ENCODE measurements at places on chromosomes 5 and 9.

DNA sequence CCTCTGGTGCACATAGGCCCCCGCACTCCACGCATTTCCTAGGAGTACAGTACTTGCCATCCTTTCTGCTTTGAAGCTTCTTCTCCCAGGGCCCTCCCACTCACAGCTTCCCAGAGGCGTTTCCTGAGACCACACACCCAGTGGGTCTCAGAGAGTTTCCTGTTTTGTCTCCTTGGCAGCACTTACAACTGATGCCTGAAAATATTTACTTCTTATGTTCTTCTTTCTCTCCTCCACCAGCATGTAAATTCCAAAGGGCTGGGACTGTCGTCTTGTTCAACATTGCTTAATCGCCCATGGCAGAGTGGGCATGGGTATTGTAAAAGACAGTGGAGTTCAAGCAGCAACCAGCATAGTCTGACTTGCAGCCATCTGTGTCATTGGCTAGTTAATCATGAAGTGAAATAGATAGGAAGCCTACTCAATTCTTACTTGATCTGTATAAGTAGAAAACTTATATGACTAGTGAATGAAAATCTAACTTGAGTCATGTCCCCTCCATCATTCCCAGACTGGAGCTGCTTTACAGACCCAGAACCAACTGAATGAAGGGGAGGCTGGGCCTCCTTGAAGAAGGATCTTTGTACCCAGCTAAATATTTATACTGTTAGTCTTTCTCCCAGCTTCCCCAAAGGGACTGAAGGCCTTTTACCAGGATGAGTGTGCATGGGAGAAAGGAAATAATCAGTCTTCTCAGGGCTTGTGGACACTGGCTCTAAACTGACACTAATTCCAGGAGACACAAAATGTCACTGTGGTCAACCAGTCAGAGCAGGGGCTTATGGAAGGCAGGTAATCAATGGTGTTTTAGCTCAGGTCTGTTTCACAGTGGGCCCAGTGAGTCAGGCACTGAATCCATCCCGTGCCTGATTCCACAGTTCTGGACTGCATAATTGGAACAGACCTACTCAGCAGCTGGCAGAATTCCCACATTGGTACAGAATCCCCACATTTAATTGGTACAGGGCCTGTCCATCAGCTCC lies 116.4 kb downstream of the SV2C start:
- no peak for DNase-seq

DNA sequence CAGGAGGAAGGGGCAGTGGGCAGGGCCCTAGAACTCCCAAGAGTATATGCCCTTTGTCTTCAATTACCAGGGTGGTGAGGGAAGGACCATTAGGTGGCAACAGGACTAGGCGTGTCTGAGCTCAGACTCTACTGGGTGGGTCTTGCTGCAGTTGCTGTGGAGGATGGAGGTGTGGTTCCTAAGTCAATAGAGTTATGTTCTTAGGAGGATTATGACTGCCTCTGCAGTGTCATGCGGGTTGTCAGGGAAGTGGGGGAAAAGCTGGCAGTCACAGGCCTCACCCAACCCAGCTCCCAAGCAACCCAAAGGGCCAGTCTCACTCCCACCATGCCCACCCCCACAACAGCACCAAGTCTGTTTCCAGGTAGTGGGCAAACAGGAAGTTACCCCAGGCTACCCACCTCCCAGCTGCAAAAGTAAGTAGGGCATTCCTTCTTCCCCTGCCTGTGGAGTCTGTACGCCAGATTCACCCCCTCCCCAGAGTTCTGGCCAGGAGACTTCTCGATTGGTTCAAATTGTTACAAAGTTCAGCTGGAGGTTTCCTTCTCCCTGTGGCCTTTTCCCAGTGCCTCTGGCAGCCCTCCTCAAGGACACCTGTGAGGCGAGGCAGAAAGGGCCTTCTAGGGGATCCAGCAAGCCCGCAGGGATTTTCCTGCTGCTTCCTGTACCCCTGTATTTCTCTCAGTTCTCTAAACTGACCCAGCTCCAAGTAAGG lies 145.3 kb downstream of the HINT1 start:
- DNase-seq: no peak

GRCh38 chr9:112132356-112132755 lies 42.7 kb downstream of the SUSD1 start:
- DNase-seq: no peak

DNA sequence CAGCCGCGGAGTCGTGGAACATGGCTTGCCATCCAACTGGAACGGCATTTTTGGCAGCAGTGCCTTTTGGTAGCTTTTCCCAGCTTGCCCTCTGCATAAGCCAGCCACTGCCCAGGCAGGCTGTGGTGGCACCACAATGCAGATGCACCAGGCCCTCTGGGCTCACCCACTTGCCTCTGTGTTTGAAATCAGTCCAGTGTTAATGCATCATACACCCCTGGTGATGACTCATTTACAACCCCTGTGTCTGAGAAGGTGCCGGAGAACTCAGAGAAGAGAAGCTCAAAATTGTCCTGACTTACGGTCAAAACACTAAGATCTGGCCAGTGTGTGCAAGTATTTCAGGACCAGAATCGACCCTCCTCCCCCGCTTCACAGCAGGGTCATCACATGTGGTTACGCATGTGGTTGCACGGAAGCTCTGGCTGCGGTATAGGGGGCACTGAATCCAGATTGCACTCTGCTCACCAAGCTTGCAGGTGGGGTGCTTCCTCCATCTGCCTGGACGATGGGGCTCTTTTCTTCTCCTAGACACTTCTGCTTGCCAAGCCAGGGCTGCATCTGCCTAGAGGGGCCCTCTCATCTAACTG lies 66.5 kb upstream of the SMIM15 start:
- DNase-seq: no peak

DNA sequence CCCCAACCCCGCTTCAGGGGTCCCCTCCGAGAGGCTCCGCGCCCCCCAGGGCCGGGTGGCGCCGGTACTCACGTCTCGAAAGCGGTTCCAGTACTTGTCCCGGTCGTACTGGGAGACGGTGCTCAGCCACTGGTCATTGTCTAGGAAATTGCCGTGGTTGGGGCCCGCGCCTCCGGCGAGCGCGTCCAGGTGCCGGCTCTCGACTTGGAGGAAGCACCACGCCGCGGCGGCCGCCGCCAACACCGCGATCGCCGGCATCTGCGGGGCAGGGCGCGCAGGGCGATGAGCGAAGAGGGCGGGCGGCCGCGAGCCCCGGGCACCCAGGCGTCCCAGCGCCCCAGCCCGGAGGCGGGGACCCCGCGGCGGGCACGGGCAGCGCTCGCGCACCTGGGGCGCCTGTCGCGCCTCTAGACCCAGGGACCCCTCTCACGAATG lies 808 bp downstream of the SPOCK1 start:
- no peak for DNase-seq

- no peak for DNase-seq
These were observed 287.9 kb downstream of the ZSWIM6 start for GRCh38 chr5:61619777-61620518.

- DNase-seq: no peak
These were observed 19.7 kb downstream of the CPEB4 start for GRCh38 chr5:173907686-173908371.

DNA sequence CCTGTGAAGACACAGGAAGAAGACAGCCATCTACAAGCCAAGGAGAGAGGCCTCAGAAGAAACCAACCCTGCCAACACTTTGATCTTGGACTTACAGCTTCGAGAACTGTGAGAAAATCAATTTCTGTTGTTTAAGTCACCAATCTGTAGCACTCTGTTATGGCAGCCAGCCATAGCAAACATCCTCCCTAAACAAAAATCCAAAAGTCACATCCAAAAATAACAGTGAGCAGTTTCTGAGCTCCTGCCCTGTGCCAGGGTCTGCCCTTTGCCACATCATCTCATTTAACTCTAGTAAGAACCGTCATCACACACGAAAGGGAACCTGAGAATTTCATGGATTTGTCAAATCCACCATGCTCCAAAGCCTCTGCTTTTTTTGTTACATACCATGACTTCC lies 118.8 kb downstream of the TRIM36 start:
- no peak for DNase-seq
